ENCODE measurements at places on chromosomes 2 and 18.

DNA sequence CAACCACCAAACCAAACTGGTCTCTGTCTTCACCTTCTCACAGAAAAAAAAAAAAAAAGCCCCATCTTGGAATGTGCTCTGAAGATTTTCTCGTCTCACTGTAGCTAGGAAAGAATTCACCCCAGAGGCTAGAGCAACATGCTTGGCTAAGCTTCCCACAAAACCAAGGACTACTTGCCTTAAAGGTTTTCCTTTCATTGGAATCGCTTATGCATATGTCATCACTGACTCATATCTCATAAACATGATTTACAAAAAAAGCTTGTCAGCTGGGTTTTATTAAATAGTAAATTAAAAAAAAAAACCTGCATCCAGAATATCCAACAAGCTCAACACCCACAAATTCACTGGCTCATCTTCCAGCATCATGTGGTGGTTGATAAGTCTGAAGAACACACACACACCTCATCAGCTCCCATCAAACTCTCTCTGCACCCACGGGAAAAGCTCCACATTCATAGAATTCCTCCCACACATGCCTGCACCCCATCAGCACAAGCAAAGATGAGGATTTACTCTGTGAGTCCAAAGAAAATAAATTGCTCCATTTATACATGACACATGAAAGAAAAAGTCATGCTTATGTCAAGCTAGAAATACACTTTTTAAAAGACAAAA lies 182.0 kb upstream of the TRIB2 start:
- no peaks in the 10 kb centered on the region for H3K4me1 ChIP-seq
- no peaks in the 10 kb centered on the region for H3K27me3 ChIP-seq
- no peaks in the 10 kb centered on the region for H3K36me3 ChIP-seq
- no peak overlapping the region for H3K27ac ChIP-seq
- H3K4me3 ChIP-seq: no peak overlapping the region

- DNase-seq: peak; percentile 59
- H3K27me3 ChIP-seq: no peaks in the 10 kb centered on the region
- no peak overlapping the region for H3K27ac ChIP-seq
- no peaks in the 10 kb centered on the region for H3K36me3 ChIP-seq
Measured at GRCh38 chr2:121095257-121096080, 189.5 kb downstream of the TFCP2L1 start.

DNA sequence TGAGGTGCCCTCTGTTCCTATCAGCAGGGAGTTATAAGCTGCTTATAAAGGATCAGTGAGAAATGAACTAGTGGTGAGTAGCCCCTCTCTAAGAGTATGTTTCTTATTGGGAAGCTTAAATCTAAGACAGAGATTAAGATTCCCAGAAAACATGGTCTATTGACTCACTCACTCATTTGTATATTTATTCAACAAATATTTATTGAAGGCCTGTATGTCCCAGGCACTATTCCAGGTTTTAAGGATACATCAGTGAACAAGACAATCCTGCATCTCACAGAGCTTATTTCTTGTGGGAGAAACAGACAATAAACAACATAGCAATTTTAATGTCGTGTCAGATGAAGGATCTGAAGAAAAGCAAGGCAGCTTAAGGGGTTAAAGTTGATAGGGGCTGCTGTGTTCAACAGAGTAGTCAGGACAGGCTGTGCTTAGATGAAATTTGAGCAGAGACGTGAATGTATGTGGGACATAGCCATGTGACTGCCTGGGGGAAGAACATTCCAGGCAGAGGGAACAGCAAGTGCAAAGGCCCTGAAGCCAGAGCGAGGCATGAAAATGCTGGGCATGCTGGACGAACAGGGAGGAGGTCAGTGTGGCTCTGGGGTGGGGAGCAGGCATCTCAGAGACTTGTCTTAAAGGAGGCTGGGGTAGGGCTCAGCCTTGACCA lies 14.8 kb upstream of the PSD4 start:
- DNase-seq: no peak
- peak overlapping the region; percentile 96 for H3K27ac ChIP-seq
- no peaks in the 10 kb centered on the region for H3K27me3 ChIP-seq
- no peaks in the 10 kb centered on the region for H3K36me3 ChIP-seq

DNA sequence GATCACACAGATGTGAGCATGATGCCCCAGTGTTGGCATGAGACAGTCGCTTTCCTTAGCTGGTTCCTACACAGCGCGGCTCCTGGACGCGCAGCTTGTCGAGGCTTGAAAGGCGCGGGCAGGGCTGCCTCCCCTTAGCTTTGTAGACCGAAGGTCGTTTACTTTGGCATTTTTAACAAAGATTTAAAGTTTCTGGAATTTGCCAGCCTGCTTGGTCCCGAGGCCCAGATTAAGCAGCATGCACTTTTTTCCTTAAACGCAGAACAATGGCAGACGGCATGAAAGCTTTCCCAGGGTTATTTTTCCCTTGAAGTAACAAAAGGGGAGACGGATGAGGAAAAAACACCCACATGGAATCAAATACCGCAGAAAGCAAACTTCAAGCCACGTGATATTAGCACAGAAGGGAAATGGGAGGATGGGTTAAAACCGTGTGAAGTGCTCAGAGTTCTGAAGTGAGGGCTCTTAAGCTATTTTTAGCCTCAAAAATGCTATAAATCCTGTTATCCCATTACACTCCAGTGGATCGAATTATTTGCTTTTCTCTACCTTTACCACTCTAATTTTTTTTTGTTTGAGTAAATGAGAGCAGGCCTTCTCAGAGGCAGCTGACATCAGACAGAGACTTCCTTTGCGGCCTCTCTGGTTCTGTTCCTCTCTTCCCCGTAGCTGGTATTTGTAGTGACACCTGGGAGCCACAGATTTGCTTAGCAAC lies 55.7 kb downstream of the NPAS2 start:
- H3K4me3 ChIP-seq: peak overlapping the region; percentile 12
- no peaks in the 10 kb centered on the region for H3K27me3 ChIP-seq
- H3K27ac ChIP-seq: peak overlapping the region; percentile 72
- no peak for DNase-seq

DNA sequence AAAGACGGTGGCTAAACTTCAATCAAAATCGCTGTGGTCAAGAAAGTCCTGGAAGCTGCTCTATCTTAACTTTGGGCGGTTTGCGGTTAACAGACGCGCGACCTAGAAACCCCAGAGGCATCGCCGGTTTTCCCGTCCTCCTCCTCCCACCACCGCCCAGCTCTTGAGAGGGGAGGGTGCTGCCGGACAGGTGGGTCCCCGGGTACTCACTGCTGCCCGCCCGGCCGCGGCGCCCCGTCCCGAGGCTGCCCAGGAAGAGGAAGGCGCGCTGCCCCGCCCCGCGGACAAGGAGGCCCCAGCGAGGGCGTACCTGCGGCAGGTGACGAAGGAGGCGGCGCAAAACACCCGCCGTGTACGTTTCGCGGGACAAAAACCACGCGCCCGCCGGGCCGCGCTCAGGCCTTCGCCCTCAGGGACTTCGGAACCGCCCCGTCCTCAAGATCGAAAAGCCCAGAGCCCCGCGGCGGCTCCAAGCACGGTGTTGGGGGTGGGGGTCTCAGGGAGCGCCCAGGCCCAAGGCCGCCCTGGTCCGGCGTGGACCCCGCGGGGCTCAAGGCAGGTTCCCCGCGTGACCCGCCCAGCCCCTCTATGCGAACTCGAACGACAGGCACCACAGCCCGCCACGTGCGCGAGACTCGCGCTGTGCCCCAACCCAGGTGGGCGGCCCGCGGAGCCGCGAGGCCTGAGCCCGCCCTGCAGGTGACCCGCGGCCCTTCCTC lies at the start of gene SH3YL1:
TSS of gene SH3YL1 (minus strand) at position 259 of the 719 bp plus-strand sequence. CDS start at position 211, 48 bp downstream.
- peak within 1 kb of the TSS; percentile 81 for H3K27ac ChIP-seq
- peak within 1 kb of the TSS; percentile 87 for H3K4me3 ChIP-seq

DNA sequence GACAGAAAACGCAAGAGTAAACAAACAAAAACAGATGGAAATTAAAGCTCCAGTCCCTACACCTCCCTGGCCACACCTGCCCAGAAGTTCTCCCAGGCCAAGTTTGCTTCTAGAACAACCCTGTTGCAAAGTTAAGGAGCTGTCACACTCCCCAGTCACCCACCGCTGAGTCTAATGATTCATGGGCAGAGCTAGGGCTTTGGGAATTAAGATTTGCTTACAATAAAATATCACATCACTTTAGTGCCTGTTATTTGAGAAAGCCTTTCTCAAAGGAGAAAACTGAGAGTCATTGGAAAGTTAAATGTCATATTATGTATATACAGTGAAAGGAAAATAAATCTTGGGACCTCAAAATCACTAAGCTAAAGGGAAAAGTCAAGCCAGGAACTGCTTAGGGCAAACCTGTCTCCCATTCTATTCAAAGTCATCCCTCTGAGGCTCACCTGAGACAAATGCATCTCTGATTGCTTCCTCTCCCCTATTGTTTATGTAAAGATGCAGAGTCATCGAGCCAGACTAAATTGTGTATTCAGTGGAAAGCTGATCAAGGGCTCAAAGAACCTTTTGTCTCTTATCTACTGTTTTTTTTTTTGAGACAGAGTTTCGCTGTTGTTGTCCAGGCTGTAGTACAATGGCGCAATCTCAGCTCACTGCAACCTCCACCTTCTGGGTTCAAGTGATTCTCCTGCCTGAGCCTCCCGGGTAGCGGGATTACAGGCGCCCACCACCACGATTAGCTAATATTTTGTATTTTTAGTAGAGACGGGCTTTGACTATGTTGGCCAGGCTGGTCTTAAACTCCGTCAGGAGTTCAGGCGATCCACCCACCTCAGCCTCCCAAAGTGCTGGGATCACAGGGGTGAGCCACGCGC lies 2.8 kb downstream of the CRYGB start:
- no peaks in the 10 kb centered on the region for H3K4me1 ChIP-seq
- no peaks in the 10 kb centered on the region for H3K36me3 ChIP-seq
- no peak overlapping the region for H3K4me3 ChIP-seq
- H3K27me3 ChIP-seq: no peaks in the 10 kb centered on the region

DNA sequence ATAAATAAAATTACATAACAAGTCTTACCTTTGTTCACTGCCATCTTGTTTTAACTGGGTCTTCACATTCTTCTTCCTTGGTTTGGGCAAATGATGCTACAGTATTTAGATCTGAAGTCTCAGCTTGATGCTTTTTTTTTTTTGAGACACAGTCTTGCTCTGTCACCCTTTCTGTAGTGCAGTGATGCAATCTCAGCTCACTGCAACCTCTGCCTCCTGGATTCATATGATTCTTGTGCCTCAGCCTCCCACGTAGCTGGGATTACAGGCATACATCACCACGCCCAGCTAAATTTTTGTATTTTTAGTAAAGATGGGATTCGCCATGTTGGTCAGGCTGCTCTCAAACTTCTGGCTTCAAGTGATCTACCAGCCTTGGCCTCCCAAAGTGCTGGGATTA lies 53.2 kb upstream of the MAT2A start:
- H3K27ac ChIP-seq: no peak overlapping the region
- DNase-seq: no peak
- H3K4me3 ChIP-seq: no peak overlapping the region
- H3K27me3 ChIP-seq: no peaks in the 10 kb centered on the region

DNA sequence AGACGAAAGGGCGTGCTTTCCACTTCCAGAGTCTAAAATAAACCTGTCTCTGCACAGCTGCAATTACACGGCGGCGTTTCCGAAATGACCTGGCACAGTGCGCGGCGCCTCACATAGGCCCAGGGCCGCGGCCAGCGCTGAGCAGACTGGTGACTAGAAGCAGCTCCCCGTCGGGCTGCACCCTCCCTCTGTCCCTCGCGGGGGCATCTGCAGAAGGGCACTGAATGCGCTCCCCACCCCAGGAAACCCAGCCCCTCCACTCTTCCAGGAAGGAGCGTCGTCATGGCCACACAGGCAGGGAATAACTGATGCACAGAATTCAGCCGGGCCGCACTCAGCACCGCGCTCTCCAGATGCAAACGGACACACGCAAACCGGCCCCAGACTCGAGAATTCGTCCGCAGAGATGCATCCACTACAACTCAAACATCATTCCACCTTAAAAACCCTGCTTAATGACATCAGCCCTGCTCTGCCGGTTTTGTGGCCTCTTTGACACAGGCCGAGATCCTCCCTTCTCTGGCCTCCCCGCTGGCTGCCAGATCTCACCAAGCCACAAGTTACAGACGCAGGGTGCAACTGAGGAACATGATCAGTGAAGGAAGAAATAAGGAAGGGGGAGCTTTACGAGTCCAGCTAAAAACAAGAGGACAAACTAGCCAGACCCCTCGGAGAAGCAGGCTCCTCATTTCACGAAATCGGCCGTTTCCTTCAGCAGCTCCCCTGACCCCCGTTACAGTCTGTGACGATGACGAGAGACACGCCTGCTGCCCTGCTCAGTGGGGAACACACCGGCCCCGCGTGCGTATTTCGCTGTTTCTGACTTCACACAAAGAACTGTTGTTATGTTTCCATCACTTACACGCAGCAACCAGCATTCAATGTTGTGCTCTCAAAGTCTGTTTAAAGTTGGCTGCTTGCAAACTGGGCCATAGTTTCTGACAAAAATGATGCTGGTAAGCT lies 40.2 kb downstream of the MBP start:
- H3K36me3 ChIP-seq: no peaks in the 10 kb centered on the region
- no peaks in the 10 kb centered on the region for H3K4me1 ChIP-seq
- no peaks in the 10 kb centered on the region for H3K27me3 ChIP-seq
- no peak overlapping the region for H3K4me3 ChIP-seq
- DNase-seq: no peak
- no peak overlapping the region for H3K27ac ChIP-seq

GRCh38 chr2:75476761-75477160 lies 84.0 kb downstream of the EVA1A start:
- H3K27me3 ChIP-seq: no peaks in the 10 kb centered on the region
- peaks cover 6% of the 10 kb centered on the region for H3K4me1 ChIP-seq
- no peak overlapping the region for H3K4me3 ChIP-seq
- no peaks in the 10 kb centered on the region for H3K36me3 ChIP-seq
- H3K27ac ChIP-seq: no peak overlapping the region
- DNase-seq: no peak

DNA sequence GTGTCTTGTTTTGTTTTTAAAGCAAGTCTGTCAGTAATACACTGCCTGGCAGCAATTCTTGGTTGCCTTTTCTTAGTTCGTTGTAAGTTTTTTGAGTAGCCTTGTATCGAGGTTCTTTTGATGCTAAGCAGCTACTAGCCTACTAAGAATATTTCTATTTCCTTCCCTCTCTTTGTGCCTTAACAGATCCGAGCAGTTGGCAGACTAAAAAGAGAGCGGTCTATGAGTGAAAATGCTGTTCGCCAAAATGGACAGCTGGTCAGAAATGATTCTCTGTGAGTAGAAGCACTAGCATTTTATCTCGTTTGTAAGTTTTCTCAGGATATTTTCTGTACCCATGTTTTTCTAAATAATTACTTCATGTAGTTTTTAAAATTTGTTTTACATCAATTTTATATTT lies 15.1 kb downstream of the MFF start:
- H3K36me3 ChIP-seq: peaks cover 17% of the 10 kb centered on the region
- no peak overlapping the region for H3K4me3 ChIP-seq
- H3K4me1 ChIP-seq: no peaks in the 10 kb centered on the region

DNA sequence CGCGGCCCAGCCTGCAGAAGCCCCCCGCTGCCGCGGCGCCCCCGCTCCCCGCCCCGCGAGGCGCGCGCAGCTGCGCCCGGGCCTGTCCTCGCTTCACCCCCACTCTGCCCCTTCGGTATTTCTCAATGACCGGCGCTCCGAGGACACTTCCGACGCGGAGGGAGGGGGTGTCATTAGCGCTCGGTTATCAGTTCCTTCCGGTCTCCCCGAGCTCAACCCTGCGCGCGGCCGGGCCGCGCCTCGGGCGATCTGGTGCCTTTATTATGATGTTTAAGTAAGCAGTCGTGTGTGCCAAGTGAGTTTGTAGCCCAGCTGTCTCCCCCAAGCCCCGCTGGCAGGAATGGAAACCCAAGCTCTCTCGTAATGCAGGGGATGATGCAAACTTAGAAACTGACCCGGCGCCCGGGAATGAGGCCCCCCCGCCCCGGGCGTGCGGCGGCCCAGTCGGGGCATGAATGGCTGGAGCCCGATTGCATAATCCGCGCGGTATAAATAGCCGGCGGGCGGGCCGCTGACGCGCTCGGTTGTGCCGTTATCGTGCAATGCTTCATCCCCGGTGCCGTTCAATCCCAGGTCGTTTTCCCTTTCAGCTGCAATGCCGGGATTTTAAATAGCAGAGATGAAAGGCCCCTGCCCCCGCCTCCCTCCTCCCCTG lies 3.9 kb upstream of the SPRED2 start:
- H3K4me3 ChIP-seq: peak overlapping the region; percentile 67
- peak overlapping the region; percentile 98 for H3K27ac ChIP-seq
- DNase-seq: peak; percentile 76
- H3K36me3 ChIP-seq: no peaks in the 10 kb centered on the region
